ENCODE measurements at places on chromosomes 6 and 20.
A peak's percentile ranks its signal among the peaks of the same experiment; 100 is the strongest.

DNA sequence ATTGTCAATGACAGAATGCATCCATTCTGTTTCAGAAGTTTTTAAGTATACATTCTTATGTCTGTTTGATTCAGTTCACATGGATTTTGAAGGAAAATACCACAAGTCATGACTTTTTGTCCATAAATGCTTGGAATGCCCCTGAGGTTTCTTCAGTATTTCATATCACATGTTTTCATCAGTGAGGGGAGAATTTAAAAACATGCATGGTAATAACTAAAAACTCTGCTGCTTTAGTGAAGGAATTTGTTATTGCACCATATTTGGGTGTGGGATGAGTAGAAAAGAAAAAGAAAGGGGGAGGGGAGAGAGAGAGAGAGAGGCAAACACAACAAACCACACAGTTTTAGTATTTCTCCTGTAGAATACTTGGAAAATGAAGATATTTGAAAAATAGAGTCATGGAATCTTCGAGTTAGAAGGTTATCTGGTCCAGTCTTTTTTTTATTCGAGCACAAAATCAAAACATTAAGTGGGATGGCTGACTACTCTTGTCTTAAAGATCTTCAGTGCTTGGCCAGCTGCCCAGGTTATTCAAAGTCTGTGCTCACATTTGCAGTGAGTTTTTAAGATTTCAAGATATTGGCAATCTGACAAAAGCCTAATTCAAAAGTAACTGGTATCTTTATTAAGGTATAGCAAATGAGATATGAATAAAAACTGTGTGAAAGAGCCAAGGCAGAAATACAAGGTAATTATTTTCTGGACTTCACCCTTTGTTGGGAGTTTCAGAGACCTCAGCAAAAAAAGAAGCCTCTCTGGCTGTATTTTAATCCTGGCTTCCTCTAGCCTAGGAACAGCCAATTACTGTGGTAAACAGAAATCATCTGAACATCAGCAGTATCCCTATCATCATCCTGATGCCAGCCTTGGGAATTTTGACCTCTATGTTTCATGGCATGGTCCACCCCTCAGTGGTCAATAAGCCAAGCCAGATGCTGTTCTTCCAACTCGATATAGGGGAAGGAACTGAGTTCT lies 687.9 kb upstream of the CITED2 start:
- no peak for DNase-seq

- DNase-seq, result no peak
These were observed 988 bp downstream of the QRSL1 start for GRCh38 chr6:106630366-106630765.

GRCh38 chr6:20338156-20338555 lies 63.5 kb upstream of the E2F3 start:
- no peak for DNase-seq

DNA sequence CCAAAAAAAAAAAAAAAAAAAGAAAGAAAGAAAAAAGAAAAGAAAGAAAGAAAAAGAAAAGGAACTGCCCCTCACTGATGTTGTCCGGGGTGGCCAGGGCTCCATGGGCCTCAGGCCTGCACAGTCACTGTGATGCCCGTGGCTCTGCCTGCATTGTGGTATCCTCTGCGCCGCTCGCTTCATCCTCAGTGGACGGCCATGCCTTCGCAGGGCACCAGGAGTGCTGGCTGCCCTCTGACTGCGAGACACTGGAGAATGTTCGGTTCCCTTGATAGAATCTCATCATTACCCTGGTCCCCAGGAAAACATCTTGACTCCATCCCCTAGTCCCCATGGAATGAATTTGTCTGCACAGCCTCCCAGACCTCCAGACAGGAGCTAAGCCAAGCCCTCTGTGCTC lies 61.7 kb downstream of the TMEM242 start:
- no peak for DNase-seq

DNA sequence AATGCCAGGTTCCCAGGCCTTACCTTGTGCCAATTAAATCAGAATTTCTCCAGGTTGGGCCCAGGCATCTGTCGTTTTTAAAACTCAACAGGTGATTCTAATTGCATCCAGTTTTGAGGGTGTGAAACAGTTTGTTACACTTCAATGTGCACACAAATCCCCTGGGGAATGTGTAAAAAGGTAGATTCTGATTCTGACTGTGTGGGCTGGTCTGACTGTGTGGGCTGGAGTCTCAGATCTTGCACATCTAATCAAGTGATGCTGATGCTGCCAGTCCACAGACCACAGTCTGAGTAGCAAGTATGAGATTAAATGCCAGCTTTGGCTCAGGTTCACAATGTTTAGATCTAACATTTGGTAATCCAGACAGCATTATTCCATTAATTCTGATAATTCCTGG lies 12.5 kb upstream of the ETV7 start:
- DNase-seq, result no peak

DNA sequence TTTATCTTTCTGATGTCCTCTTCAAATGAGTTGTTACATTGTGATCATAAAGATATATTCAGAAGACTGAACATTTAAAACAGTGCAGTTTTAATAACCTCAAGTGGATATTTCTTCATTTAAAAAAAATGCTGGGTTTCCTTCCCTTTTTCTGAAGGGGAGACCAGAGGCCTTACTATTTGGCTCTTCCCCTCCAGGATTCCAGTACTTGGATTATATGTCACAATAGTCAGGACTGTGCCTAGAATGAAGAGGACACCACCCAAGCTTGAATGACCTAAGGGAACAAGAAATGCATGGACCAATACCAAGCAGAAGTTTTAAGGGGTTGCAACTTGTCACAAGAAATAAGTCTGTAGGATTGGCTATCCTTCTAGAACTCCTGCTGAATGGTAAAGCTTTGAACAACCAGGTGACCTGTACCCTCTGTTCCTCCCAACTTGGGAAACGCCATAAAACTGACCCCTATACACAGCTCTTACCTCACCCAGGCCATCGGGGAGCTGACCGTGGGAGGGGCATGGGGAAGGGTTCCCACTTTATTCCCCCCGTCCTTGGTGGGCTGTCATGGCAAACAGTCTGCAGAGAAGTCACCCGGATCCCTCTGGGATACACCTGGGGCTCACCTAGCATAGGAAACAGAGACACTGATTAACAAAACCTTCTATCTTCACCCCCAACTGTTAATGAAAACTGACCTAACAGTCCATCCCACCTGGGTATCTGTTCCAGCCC lies 2.0 kb downstream of the FRS3 start:
- DNase-seq, result no peak

GRCh38 chr6:74752303-74752702 lies 453.6 kb downstream of the COL12A1 start:
- DNase-seq, result no peak

DNA sequence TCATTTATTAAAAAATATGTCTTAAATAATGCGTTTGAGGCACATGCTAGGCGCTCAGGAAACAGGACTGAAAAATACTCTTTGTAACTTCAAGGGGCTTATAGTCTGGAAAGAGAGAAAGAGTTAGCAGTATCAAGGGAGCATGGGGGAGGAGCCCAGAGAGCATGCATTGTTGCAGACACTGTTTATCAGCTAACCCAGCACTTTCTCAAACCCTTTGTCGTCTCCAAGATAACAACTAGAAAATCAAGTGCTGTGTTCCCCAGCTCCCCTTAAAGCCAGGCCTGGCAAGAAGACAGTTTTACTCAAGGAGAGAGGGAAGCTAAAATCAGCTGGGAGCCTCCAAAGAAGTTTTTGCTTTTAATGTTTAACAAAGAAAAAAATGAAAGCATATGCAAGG lies 98.4 kb downstream of the PERP start:
- no peak for DNase-seq

GRCh38 chr20:39503902-39504709 lies 542.0 kb downstream of the DHX35 start:
- DNase-seq, result no peak

GRCh38 chr6:42175860-42176259 lies 2.7 kb downstream of the GUCA1A start:
- DNase-seq, result no peak

DNA sequence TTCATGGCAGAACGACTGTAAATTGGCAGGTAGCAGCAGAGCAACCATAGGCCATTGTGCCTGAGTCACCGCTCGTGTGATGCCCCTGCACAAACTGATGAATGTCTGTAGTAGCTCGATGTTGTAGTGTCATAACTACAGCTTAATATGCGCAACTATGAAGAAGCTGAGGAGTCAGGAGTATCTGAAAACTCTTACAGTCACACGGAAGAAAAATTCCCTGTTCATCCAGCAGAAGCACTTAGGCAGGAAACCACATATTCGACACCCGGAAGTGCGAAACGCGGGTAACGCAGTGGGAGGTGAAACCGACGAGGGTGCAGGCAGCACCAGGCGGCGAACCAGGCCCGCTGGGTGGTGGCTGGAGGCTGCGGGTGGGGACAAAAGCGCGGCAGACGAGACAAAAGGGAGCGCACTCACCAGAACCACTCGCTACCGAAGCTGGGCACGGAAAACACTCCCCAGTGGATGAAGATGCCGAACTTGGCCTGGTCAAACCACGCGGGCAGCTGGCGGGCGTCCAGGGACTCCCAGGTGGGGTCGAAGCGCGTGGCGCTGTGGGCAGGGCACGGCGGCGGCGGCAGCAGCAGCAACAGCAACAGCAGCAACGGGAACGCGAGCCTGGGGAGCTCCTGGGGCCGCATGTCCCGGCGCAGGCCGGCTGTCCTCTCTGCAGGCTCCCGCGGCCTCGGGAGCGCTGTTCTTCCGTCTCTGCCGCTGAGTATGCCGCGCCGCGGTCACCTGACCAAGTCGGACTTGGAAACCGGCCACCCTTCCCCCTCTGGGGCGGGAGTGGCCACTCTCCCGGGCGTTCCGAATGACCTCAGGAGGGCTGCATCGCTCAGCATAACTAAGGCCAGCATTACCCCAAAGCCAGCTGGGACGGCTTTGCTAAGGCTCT lies at the start of gene FUCA2:
Gene FUCA2, minus strand, starts transcription at position 730 of the 901 bp plus-strand sequence. Its CDS starts 86 bp downstream, at position 644.
- peak; percentile 52 for DNase-seq

DNA sequence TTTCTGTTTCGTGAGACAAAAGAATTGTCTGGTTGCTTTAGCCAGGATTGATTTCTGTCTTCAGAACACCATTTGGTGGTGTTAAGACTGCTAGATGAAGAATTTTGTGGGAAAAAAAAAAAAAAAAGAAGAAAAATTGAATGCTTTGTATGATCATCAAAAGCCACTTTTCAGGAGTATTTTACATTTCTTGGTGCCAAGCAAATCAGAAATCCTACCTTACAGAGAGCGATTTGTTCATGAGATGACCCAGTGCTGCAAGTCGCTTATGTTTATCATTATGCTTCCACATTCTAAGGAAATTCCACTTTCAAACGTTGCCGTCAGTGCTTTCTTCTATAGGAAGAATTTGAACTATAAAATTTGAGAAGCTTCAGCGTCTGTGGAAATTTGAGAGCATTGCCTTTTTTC lies 228.7 kb downstream of the BCKDHB start:
- DNase-seq, result no peak
